Retina (tissue), 1 donor: ENCODE measurements at places on chromosomes 1 and 21.

DNA sequence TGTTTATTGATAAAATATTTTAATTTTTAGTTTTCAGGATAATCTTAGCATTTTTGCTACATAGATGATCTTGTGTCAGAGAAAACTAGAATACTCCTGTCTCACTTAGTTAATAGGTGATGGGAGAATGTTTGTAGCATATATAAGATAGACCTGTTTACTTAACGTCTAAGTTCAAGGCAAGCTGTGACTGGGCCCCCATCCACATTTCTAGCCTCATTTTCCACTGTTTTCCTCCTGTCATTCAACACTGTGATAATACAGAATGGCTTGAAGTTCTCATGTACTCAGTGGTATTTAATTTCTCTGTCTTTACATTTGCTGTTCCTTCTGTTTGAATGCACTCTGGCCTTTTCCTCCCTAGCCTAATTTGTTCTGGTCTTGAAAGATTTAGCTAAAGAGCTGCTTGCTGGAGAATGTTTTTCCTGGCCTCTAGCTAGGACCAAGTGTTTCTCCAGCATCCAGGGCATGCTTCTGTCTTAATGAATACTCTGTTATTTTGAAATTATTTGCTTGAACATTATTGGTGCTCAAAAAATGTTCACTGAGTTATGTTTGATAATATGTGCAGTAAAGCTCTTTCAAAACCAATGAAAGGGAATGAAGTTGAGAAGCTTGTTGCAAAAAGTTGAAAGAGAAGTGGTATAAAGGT is 37.3 kb downstream of the USP25 start:
- DNase-seq = no peak

GRCh38 chr1:227780101-227781044 is 35.1 kb upstream of the PRSS38 start:
- DNase-seq = no peak

GRCh38 chr1:45848714-45849113 is 45.3 kb downstream of the MAST2 start:
- no peak for DNase-seq

DNA sequence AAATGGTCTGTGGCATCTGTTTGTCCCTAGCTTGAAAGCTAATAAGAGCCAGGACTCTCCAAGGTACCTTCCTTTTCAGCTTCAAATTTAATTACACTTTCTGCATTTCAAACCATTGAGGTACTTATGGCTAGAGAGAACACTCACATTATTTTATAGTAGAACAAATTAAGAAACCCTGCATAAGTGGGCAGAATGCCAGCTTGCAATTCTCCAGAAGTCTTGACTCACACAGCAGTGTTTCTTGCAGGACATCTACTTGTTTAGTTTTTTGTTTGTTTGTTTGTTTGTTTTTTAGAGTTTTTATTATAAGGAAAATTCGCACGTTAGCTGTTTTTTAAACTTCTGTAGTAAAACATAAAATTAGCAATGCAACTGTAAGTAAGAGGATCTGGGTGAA is 397.2 kb downstream of the NEGR1 start:
- DNase-seq = no peak

- no peak for DNase-seq
Observed at GRCh38 chr1:206464456-206464964, 5.8 kb upstream of the IKBKE start.

DNA sequence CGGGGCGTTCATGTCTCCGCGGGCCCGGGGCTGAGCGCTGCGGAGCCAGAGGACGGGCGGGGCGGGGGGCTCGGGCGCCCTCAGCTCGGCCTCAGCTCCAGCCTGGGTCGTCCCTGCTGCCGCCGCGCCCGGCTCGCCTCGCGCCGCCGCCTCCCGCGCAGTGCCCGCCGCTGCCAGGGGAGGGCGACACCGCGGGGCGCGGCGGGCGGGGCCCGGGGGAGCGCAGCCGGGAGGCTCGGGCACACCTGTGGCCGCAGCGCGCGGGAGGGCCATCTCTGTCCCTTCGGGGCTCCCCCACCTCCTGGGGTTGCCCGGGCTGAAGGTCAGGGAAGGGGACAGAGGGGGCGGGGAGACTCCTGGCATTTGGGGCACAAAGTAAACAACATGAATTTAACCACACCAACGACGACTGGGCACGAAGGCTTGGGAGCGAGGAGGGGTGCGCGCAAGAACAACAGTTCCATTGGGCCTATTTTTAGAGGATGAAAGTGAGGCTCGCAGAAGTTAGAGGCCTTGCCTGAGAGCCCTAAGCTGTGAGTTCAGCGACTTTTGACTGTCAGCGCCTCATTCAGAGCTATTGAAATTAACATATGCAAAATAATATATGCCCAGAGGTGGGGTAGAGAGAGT is at the start of gene FAM131C:
FAM131C (minus strand) TSS at position 162 of the 630 bp plus-strand sequence. CDS start 209 bp downstream, outside the sequence.
- no peak for DNase-seq

- no peak for DNase-seq
Observed at GRCh38 chr1:59132295-59132694, 164.6 kb upstream of the FGGY start.

GRCh38 chr1:30991862-30992606 is 73.5 kb downstream of the PUM1 start:
- DNase-seq = no peak

- no peak for DNase-seq
Observed at GRCh38 chr1:44604157-44604955, 69.9 kb downstream of the TMEM53 start.

DNA sequence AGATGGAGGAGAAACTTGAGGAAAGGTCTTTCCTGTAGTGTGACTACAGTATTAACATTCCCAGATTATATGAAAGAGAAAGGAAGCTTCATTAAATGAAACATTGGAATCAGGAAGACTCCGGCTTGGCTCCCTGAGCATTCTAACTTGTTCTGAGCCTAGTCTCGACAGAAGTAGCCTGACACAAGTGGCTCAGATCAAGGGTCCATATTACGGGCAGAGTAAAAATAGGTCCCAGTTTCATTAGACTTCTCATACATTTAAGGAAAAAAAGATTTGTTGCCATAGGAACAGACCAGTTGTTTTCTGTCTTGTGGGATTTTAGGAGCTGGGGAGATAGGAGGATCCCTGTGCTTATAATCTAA is 12.8 kb downstream of the SMAP2 start:
- DNase-seq = no peak

- peak; percentile 77 for DNase-seq
Observed at GRCh38 chr1:204685236-204686006, at the start of gene LRRN2. TSS of gene LRRN2 (minus strand) at chr1:204685738. CDS start at chr1:204619992, 65,746 bp downstream.

DNA sequence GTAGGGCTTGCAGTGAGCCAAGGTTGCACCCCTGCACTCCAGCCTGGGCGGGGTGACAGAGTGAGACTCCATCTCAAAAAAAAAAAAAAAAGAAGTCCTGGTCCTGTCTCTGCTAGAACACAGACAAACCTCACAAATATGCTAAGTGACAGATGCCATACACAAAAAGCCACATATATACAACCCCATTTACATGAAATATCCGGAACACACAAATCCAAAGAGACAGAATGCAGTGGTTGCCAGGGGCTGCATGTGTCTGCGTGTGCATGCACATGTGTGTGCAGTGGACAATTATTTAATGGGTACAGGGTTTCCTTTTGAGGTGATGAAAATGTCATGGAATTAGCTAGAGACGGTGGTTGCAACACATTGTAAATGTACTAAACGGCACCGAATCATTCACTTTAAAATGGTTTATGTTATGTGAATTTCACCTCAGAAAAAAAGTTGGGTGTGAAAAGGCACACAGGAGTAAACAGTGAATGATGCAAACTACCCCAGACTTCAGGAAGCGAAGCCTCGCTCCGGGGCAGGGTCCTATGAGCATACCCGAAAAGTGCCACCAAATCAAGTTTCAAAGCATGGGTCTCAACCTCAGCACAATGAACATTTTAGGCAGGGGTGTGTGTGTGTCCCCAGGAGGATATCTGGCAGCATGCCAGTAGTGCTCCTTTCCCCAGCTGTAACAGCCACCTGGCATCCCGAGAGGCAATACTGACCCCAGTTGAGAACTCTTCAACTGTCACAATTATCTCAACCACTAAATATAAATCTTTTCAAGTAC is 48.3 kb downstream of the GNB1 start:
- no peak for DNase-seq

- DNase-seq = peak; percentile 58
Observed at GRCh38 chr1:152459596-152460528, 45.8 kb upstream of the CRNN start.

GRCh38 chr1:8384088-8384487 is 66.2 kb downstream of the SLC45A1 start:
- DNase-seq = no peak

- no peak for DNase-seq
Observed at GRCh38 chr1:167991546-167991945, 54.7 kb upstream of the MPC2 start.

DNA sequence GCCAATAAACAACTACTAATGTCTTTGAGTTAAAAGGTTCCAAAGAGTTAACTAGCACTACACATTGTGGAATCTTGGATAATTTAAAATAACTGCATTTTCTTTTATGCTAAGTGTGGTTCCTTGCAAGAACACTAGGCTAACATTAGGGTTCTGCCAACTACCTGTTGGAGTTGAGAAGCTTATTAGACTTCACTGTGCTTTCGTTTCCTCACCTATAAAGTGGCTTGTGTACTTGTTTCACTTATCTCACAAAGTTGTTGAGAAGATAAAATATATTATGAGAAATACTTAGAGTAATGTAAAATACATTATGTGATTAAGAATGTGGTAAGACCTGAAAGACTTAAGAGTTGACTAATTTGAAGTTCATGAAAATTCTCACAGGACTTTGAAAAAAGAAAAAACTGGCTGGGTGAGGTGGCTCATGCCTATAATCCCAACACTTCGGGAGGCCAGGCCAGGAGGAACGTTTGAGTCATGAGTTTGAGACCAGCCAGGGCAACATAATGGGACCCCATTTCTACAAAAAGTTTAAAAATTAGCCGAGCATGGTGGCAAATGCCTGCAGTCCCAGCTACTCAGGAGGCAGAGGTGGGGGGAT is 5.6 kb upstream of the RRAGC start:
- no peak for DNase-seq

DNA sequence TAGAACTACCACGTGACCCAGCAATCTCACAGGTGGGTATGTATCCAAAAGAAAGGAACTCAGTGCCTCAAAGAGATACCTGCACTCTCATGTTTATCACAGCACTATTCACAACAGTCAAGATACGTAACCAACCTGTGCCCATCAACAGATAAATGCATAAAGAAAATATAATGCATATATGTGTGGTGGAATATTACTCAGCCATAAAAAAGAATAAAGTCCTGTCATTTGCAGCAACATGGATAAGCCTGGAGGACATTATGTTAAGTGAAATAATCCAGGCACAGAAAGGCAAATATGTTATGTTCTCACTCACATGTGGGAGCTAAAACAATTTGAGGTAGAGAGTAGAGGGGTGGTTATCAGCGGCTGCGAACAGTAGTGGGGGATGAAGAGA is 413.8 kb downstream of the SMYD3 start:
- no peak for DNase-seq

- DNase-seq = peak; percentile 75
Observed at GRCh38 chr1:206658264-206658980, 23.1 kb downstream of the DYRK3 start.

GRCh38 chr21:45801989-45802388 is 158.5 kb downstream of the PCBP3 start:
- DNase-seq = no peak

GRCh38 chr1:151472856-151473731 is 13.8 kb upstream of the POGZ start:
- peak; percentile 78 for DNase-seq

DNA sequence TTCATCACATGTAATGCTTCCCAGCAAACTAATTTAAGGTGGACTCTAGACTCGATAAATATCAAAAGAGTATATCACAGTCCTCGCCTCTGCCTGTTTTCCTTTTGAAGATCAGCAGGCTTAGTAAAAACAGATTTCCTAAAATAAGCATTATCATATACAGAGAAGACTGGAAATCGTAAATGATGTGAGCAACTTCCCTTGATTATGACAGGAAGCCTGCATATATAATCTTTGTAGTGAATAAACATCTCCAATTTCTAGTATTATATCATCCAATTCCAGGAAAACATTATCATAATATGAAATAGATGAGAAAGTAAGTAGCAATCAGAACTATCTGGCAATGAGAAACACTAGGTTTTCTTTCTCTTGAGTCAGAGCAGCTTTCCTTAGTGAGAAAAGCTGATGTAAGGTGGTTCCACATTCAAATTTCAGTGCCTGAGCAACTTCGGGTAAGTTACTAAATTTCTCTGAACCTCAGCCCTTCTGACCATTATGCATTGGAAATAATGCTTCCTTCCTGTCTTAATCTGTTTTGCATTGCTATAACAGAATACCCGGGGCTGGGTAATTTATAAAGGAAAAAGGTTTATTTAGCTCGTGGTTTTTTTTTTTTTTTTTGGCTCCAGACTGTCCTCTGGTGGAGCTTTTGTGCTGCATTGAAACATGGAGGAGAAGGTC is 12.6 kb upstream of the POU2F1 start:
- no peak for DNase-seq

GRCh38 chr21:14864211-14865021 is 200.4 kb downstream of the NRIP1 start:
- DNase-seq = peak; percentile 84

DNA sequence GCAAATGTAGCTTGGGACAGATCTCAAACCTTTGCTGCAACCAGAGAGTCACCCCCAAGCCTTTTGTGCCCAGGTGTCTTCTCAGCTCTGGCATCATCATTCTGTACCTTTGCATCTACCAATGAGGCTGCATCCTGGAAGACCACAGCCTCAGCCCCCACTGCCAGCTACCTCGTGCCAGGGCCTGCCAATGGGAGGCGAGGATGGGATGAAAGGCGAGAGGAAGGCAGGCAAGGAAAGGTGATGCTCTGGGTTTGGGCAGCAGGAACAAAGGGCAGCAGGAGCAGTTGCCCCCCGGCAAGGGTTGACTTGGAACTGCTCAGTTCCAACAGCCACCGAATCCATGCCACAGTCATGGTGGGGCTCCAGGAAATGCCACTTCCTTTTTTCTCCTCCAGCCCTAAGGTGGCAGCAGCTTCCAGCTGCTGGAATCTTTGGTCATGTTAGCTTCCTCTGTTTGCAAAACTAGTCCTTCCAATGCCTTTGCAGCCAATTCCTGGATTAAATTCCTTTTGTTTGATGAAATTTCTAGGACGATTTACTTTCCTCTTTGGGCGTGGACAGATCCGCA is 651.6 kb downstream of the NPHP4 start:
- DNase-seq = no peak

- DNase-seq = peak; percentile 13
Observed at GRCh38 chr1:38433084-38433722, 386.6 kb upstream of the POU3F1 start.

DNA sequence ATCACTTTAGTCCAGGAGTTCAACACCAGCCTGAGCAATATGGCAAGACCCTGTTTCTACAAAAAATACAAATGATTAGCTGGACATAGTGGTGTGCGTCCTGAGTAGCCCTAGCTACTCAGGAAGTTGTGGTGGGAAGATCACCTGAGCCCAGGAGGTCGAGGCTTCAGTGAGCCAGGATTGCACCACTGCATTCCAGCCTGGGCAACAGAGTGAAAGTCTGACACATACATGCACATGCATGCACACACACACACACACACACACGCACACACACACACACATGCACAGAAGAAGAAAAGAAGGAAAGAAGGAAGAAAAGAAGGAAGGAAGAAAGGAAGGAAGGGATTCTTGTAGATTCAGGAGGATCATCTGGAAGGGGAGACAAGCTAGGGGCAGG is 104.4 kb upstream of the USP25 start:
- DNase-seq = no peak
